Left forelimb (tissue), 1 donor: ENCODE measurements at places on chromosomes 5 and 9.

DNA sequence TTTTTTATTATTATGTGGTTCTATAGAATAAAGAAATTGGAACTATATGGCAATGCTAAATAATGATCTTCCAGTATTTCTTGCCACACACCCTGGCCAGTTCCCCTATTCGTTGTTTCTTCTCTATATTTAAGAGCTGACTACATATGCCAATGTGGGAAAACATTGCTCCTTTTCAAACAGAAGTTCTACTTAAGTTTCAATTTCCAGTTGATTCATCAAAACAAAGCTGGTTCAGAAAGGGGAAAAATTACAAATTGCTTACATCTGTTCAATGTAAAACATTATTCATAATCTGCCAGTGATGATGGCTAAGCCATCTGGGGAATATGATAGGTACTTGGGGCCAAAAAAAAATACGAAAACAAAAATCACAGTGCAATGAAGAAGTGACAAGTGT, 76.9 kb downstream of the ST8SIA4 start:
- no peak for DNase-seq

DNA sequence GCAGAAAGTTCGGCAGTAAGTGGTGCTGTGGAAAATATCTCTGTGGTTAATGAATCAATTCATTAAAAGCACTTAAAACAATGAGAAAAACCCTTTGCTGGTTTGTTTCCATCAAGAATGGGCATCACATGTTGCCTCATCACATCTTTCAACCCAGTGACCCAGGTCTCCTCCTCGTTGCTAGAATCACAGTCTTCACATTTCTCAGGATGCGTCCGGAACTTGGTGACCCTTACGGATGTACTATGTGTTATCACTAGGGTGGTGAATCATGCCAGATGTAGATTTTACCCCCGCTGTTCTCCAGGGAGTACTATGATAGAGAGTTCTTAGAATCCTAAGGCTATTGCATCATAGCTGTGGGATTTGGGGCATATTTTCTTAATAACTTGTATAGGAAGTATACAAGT, 217.9 kb upstream of the KLF4 start:
- no peak for DNase-seq

- DNase-seq: no peak
Observed at GRCh38 chr9:7305677-7306076, 493.9 kb downstream of the DMAC1 start.

- DNase-seq: no peak
Observed at GRCh38 chr5:73792687-73793320, 166.8 kb downstream of the ARHGEF28 start.

DNA sequence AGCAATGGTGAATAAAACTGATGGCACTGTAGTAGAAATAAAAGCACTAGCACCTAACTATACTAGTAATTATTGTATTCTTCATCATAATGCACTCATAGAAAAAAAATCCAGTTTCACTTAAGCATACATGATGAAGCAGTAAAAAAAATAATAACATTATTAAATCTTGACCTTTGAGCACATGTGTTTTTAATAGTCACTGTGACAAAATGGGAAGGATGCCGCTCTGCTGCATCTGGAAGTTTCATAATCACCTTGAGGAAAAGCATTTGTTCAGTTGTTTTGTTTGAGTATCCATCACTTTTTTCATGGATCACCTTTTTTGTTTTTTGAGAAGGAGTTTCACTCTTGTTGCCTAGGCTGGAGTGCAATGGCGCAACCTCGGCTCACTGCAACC, 13.2 kb downstream of the OR2K2 start:
- no peak for DNase-seq

DNA sequence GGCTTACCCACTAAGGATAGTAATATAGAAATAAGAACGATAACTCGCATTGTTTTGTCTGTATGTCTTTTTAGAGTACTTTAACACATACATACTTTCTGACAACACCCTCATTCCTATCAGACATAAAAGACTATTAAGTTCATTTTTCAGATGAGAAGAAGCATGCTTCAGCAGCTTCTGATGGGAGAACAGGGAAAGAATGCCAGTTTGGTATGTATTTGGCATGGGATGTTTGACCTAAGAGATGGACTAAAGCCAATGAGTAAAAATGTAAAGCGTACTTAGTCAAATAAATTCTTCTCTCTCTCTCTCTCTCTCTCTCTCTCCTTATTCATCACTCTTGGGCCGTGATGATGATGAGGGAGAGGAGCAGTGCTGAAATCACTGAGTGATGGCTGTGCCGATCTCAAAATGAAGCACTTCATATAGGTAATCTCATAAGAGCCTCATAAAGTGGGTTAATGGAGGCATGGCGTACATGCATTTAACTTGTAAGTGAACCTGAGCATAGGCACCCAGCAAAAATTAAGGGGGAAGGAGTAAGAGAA, 71.5 kb downstream of the SLIT3 start:
- no peak for DNase-seq

DNA sequence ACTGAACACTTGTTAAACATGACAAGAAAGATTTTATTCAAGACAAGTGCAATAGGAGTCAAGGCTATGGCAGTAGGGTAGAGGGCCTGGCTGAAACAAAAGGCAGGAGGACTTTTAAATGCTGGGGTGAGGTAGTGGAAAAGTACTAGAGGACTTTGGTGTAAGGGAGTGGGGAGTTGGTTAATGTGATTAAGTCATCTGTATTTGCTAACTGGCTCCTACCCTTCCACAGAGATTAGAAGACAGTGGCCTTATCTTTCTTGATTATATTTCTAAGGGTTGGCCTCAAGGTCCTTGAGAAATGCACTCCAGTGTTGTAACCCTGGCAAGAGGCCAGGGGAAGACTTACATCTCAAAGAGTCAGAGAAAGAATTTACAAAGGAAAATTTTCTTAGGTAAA, 160.2 kb upstream of the FTMT start:
- no peak for DNase-seq

- DNase-seq: no peak
Observed at GRCh38 chr9:76232861-76233489, 161.3 kb downstream of the RFK start.

GRCh38 chr9:112447283-112447761, 39.3 kb upstream of the KIAA1958 start:
- no peak for DNase-seq

DNA sequence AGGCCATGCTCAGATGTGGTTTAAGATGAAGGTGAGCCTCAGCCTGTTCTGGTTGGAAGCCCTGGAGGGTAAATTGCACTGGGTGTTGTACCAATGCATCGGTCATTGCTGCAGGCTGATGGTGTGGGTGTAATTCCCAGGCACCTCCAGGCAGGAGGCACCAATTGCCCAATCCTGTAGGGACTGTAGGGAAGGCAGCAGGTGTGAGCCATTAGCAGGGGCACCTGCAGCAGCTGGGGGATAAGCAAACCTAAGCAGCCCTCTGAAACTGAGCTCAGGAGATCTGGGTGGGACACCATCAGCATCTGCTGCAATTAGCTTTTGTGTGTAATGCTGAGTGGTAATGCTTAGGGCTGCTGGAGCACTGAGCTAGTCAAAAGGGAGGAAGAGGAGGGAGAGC, 190.1 kb upstream of the TBC1D2 start:
- DNase-seq: no peak

GRCh38 chr9:69066955-69067354, 31.4 kb downstream of the FXN start:
- no peak for DNase-seq

DNA sequence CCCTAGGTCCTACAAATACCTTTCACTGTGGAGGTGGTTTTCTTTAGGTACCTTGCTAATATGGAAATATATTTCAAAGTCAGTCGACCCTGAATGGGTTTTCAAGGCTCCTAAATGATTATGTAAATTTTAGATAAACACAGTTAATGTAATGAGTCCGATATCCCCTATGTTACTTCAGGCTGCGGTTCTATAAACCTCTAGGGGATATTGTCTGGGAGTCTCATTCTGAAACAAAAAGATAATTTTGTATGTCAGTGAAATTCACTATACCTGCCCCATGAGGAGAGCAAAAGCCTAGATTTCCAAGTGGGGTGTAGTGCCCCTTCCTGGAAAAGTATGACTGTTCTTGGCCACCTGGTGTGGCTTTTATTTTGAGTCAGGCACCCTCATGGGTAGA, 377.3 kb downstream of the ICE1 start:
- DNase-seq: no peak

DNA sequence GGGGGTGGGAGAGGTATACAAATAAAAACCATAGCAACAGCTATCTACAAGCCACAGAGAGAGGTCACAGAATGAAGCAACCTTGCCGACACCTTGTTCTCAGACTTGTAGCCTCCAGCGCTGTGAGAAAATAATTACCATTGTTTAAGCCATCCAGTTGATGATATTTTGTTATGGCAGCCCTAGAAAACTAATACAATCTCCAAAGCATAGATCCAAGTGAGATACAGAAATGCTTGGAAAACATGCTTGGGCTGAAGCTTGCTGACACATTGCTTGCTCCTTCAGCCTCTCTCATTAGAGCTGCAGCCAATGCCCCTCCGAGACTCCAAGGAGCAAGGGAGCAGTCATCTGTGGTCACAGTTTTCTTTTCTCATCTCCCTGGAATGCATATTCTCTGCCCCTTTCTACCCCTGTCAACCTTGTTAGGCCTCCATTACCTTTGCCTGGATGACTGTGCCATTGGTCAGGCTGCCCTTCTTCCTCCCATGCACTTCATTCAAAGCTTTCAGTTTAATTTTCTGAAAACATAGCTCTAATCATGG, 401.4 kb upstream of the KLF4 start:
- no peak for DNase-seq

GRCh38 chr9:21392270-21392669, 7.1 kb upstream of the IFNA2 start:
- no peak for DNase-seq

GRCh38 chr5:143376195-143376779, 27.2 kb downstream of the NR3C1 start:
- DNase-seq: no peak

DNA sequence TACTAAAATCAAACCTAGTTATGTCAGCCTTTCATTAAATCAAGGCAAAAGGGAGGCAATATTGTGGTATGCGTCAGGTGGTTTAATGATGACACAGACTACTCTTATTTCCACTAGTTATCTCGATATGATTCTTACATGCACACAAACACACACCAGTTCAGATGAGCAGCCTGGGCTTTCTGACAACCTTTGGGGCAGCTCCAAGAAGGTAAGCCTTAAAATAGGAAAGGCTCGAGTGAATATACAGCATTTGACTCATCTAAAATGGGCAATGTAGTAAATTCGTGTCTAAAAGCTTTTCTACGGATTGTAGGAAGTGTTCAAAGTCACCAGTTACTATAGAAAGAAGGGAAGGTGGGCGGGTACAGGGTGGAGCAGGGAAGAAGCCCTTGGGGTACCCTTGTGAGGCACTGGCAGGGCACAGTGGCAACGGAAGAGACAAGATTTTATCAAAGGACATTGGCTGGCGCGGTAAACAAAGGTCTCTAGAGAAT, 1.9 kb downstream of the ANKH start:
- DNase-seq: no peak

DNA sequence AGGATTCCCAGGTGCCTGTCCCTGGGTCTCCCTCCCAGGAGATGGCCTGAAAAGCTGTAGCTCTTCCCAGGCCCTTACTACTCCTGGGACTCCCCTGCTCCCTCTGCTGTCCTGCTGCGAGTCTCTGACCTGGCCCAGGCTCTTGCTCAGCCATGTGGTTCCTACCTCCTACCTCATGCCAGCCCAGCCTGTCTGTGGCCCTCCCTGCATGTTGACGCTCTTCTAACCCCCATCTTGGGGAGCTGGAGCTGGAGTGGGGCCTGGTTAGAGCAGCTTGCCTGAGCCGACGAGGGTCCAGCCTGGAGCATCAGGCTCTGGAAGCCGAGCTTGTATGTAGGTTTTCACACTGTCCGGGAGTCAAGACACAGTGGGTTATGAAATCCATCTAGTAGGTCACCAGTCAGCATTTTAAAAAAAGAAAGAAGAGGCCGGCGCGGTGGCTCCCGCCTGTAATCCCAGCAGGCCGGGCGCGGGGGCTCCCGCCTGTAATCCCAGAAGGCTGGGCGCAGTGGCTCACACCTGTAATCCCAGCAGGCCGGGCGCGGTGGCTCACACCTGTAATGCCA, 244.4 kb downstream of the FANCC start:
- no peak for DNase-seq

- no peak for DNase-seq
Observed at GRCh38 chr9:105483618-105484017, 35.8 kb downstream of the FSD1L start.

DNA sequence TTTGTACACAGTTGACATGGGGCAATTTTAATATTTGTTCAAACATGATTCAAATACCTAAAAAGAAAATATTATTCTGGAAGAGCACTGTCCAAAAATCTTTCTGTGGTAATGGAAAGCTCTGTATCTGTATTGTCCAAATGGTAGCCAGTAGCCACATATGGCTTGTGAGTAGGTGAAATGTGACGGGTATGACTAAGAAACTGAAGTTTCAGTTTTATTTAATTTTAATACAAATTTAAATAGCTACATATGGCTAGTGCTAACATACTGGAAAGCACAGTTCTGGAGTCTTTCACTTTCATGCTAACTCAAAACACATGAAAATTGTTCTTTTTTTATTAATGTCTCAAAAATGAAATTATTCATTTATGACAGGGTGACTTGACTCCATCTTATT, 132.6 kb downstream of the PLK2 start:
- no peak for DNase-seq

DNA sequence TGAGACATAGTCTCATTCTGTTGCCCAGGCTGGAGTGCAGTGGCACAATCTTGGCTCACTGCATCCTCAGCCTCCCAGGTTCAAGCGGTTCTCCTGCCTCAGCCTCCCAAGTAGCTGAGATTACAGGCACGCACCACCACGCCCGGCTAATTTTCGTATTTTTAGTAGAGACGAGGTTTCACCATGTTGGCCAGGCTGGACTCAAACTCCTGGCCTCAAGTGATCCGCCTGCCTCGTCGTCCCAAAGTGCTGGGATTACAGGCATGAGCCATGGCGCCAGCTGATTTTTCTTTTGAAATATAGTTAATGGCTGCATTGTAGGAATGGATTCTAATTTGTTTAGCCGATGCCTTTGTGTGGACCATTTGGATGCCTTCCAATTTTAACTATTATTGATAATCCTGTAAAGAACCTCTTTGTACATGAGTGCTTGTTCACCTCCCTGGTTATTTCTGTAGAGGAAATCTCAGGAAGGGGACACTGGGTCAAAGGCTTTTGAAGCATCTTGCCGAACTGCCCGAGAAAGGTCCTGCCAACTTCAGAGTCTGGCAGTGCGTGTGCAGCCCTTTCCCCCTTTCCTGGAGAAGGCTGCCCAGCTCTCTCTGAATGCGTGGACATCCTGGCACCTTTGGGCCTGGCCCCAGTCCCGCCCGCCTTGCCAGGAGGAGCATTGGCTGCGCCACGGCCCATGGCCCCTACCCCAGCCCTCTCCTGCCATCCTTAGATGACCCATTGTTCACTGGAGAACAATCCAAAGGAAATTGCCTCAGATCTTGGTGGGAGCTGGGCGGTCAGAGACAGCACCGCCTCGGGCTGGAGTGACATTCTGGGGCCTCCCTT, 8.9 kb upstream of the NUP214 start:
- no peak for DNase-seq
